ENCODE measurements at places on chromosomes 2 and 18.

DNA sequence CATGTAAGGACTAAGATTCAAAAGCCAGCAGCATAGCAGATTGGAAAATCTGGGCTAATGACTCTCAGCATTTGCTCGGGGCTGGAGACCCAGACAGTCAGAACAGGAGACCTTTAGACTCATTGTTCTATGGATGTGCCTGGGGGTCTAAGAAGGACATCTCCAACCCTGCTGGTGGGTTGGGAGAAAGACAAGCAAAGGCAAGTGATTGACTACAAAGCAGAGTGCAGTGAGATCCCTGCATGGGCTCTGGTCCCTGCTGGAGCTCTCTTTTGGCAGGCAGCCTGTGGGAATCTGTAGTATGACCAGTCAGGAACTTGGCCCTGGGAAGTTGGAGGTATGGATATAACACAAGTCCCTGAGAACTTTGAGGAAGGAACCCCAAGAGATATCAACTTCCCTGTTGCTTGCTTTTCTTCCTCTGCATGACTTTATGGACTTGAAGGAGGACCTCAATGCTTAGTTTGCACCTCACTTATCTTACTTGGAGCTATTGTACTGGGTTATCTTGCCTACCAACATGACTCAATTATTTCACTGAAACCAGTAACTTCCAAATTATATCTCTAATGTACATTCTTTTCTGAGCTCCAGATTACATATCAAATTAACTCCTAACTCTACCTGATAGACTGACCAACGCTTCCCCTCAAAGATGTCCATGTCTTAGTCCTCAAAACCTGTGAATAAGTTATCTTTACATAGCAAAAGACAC, 236.0 kb downstream of the CYRIA start:
- DNase-seq = no peak

GRCh38 chr2:222504719-222505118, 80.4 kb downstream of the SGPP2 start:
- DNase-seq = no peak

DNA sequence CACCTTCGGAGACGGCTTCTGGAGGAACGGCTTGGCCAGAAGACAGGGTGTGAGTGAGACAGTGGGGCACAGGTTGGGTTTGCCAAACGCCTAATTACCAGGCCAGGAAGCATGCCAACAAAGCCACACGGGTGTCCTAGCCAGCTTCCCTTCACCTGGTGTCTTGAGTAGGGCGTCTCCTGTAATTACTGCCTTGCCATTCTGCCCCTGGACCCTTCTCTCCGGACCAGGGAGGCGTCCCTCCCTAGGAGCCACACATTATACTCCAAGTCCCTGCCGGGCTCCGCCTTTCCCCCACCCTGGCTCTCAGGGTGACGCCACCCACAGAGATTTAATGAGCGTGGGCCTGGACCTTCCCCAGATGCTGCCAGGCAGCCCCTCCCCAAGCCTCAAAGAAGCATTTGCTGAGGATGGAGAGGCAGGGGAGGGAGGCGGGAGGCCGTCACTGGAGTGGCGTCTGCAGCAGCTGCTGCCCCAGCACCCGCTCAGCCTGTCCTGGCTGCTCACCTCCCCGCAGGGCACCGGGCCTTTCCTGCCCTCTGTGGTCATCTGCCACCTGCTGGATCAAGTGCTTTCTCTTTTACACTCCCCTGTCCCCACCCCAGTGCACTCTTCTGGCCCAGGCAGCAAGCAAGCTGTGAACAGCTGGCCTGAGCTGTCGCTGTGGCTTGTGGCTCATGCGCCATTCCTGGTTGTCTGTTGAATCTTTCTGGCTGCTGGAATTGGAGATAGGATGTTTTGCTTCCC, 20.7 kb downstream of the FOSL2 start:
- no peak for DNase-seq

GRCh38 chr2:205834796-205835195, 152.5 kb downstream of the NRP2 start:
- no peak for DNase-seq

GRCh38 chr2:17916584-17916983, 38.1 kb downstream of the KCNS3 start:
- no peak for DNase-seq

DNA sequence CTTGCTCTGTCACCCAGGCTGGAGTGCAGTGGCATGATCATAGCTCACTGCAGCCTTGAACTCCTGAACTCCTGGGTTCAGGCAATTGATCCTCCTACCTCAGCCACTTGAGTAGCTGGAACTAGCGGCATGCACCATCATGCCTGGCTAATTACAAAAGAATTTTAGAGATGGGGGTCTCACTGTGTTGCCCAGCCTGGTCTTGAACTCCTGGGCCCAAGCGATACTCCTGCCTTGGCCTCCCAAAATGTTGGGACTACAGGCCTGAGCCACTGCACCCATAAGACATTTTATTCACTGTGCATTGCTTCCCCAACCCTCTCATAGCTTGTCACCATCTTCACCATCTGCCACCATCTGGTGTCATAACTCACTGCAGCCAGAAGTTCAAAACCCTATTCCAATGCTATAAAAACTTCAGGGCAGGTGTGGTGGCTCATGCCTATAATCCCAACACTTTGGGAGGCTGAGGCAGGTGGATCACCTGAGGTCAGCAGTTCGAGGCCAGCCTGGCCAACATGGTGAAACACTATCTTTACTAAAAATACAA, 78.7 kb downstream of the NCAPH start:
- no peak for DNase-seq

Measured in spinal cord (tissue), 10 donors.